ENCODE measurements at places on chromosomes 16 and 17.

DNA sequence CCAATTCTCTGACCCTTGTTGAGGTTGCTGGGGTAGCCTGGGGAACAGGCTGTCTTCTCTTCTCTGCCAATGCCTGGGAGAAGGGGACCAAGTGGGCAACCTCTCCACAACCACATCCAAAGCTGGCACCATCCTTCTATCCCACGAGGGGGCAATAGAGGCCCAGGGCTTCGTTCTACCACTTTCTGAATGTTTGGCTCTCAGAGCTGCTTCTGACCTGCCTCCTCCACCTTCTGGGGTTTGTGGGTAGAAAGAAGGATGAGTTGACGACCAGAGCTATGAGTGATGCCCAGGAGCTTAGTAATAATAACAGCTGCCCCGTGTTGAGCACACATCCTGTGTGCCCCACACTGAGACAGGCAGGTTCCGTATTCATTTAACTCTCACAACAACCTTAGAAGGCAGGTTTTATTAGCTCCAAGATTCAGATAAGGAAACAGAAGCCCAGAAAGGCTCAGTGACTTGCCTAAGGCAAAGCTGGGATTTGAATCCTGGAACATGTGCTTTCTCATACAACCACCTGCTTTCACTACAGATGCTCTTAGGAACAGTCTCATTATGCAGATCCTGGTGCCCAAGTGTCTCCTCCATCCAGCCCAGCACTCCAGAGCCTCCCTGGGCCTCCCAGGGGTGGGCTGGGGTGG is 11.1 kb downstream of the TSPOAP1 start:
- DNase-seq: peak; percentile 91

- no peak for DNase-seq
Measured at GRCh38 chr16:57594531-57595031, 33.8 kb upstream of the ADGRG1 start.

GRCh38 chr16:14280541-14280940 is 209.4 kb downstream of the MRTFB start:
- no peak for DNase-seq

DNA sequence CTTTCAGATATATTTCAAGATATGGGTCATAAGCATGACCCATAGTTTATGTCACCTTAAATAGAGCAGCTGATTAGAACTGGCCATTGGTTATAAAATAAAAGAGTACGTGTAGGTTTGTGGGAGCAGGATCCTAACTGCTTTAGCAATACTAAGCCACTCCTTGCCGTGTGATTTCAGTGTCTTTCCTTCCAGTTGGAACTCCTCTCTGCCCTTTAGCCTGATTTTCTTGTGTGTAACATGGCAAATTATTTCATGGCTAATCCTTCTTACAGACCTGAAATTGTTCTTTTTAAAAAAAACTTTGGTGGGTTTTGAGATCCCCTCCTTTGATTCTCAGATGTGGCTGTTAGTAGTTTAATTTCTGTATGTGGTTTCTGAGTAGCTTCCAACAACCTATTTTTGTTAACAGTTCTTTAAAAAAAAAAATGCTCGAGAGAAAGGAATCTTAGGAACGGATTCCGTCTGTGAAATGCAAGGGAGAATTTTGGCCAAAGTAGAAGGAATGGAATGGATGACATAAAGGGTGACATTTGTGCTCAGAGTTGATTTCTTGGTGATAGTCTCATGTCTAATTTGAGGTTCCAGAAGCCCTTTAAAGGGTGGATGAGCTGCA is 39.9 kb downstream of the DHRS7B start:
- no peak for DNase-seq

- DNase-seq: no peak
Measured at GRCh38 chr16:84286578-84287240, 8.0 kb upstream of the WFDC1 start.

- no peak for DNase-seq
Measured at GRCh38 chr17:43938838-43939182, 3.5 kb downstream of the PPY start.

DNA sequence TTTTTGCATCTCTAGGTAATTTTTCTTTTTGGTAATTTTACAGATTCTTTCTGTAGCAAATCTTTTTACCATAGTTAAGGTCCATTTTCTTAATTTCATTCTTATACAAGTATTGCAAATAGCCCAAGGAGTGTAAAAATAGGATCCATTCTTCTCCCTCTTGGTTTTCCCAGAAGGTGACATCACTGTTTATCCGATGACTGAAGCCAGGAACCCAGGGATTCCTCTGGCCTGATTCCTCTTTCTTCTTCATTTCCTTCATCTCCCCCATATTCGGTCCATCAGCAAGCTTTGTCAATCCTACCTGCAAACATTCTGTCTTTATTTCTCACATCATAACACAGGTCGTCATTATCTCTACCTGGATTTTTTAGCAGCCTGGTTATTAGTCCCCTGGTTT is 5.3 kb downstream of the RBBP6 start:
- DNase-seq: no peak

GRCh38 chr16:79612207-79612606 is 11.7 kb upstream of the MAF start:
- no peak for DNase-seq

GRCh38 chr16:30619638-30620037 is 9.4 kb upstream of the ZNF689 start:
- no peak for DNase-seq

DNA sequence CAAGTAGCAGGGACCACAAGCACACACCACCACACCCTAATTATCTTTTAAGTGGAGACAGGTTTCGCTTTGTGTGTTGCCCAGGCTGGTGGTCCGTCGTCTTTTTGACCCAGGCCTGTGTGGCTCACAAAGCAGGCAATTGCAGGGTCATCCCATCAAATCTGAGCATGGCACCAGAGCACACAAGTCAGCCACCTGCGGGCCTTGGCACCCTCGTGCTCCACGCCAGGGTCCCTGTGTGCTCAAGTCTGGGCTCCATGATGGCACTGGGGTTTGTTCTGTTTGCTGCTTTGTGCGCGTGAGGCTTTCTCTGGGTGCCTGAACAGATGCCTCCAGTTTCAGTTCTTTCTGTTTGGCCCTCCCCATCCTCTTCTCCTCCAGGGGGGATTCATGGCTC is 2.4 kb upstream of the CAPN15 start:
- no peak for DNase-seq

GRCh38 chr16:53771655-53772497 is 67.9 kb downstream of the FTO start:
- no peak for DNase-seq

DNA sequence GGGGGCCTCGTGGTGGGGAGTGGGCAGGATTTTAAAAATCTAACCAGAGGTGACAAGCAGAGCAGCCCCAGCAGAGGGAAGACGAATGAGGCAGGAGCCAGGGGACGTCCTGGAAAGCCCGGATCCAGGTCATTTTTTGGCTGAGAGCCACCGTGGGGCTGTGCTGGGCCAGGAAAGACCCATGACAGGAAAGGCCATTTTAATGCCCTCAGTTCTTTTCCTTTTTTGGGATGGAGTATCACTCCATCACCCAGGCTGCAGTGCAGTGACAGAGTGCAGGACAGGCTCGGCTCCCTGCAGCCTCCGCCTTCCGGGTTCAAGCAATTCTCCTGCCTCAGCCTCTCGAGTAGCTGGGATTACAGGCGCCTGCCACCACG is 30.5 kb upstream of the JPH3 start:
- no peak for DNase-seq

GRCh38 chr17:50653738-50654137 is 19.1 kb downstream of the ABCC3 start:
- peak; percentile 56 for DNase-seq

GRCh38 chr17:61227866-61228265 is 171.8 kb upstream of the TBX2 start:
- no peak for DNase-seq

GRCh38 chr16:3073448-3073847 is 8.0 kb downstream of the IL32 start:
- DNase-seq: no peak

GRCh38 chr17:68603027-68603426 is 1.9 kb upstream of the FAM20A start:
- no peak for DNase-seq

GRCh38 chr17:7146115-7146514 is 31.5 kb upstream of the ASGR2 start:
- no peak for DNase-seq

DNA sequence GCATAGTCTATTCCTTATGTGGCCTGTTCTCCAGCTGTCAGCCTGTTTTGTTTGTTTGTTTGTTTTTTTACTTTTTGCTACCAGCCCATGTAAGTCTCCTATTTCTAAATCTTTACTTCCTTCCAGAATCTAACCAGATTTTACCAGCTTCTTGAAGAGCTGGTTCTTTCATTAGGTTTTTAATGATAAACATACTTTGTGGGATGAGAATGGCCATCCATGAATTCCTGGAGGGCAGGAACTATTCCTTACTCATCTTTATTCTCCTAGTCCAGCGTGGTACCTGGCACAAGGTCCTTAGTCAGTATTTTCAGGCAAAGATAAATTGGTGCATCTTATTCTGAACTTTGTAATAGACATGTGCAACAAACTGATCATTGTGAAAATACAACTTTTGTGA is 17.3 kb downstream of the RSPRY1 start:
- DNase-seq: no peak

DNA sequence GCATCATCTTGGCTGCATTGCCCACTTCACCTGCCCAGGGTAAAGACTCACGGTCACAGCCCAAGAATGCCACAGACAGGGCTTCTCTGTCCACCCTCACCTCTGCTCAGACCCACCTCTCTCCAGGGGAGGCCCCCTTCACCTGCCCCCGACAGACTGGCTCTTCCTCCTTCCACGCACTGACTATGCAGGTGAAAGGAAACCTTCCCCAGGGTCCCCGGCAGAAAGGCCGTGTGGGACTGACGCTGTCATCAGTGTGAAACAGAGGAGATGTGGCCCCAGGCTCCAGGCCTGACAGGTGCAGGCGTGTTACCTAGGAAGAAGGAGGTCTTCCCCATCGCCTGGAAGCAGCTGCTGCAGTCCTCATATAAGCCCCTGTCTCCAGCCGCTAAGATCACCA is 9.3 kb upstream of the ROGDI start:
- no peak for DNase-seq

DNA sequence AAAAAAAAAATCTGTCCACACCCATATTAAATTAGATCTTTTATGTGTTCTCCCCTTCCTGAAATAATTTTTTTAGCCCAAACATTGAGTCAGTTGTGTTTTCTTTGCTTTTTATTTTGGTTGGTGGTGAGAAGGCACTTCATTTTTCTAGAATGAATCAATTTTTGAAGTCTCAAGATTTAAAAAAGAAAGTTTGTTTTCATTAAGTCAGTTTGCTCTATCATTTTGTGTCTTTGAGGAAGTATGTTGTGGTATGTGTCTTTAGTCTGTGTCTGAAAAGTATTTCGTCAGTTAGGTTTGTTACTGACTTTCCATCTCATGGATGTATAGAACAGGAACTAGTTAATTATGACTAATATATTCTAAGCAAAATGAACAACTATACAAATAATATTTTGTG is 3.8 kb downstream of the IGF2BP1 start:
- DNase-seq: no peak

DNA sequence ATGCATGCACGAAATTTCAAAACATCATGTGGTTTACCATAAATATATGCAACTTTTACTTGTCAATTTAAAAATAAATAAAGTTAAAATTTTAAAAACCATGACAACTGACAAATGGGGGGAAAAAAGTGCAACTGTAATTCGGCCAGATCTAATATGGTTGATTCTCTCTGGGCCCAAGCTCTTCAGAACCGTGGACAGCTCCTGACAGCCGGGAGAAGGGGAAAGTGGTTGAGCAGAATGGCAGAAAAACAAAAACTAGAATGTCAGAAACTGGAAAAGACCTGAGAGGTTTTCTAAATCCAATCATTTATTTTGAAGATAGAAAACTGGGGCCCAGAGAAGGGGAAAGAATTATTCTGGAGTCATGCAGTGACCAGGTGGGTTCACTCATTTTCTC is 126.6 kb downstream of the TMEM132E start:
- peak; percentile 71 for DNase-seq

GRCh38 chr16:77834635-77835540 is 46.5 kb downstream of the VAT1L start:
- DNase-seq: no peak

DNA sequence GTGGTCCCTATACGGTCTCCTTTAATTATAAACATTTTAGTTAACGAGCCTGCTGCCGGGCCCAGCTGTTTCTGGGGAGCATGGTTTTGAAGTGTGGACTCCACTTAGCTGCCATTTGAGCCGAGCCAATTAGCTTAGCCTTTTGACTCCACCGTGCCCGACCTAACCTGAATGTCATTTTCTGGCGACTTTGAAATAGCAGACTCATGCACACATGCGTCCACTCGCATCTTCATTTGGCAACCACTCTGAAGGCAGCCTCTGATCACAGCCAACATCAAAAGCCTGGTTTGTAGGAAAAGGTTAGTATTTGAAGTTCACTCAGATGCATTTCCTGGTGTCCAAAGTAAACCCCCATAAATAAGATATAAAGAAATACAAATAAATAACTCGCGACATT is 16.8 kb downstream of the AXIN2 start:
- no peak for DNase-seq

DNA sequence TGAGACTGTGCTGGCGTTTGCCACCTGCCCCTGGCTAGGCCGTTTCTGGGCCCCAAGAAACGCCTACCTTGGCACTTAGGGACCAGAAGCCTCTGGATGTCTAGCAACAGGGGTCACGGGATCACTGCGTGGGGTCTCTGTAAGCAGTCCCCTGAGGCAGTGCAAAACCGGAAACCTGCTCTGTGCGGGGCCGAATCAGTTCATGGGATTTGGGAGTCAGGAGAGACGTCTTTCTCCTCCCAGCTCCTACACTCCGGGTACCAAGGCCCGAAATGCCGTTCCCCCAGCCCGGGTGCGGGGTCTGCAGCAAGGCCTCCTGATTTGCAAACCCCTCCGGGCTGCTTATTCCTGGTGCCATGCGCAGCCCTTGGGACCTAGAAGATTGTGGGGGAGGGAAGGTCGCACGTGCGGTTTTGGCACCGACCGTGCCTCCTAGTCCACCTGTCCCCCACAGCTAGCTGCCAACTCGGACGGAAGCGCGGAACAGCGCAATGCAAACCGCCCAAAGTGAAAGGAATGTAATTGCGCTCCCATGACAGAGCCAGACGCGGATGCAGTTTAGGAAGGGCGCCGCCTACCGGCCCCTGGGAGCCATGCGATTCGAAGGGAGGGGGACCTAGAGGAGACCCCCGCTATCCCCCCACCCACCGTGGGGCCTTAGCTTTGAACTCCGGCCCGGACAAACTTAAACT is 6.5 kb downstream of the IRX5 start:
- DNase-seq: peak; percentile 84

GRCh38 chr17:67260170-67260987 is 15.4 kb upstream of the HELZ start:
- DNase-seq: no peak

All from T47D (cell line).